ENCODE measurements at places on chromosomes 12 and 14. TPM values are rescaled to one million over a fixed set of nuclear protein-coding genes. Genes with fewer than 3 reads are reported as not detected.

TCHP gene
- 34.4 TPM for total RNA-seq

CLEC6A gene
- not detected for total RNA-seq

CLEC1B gene
- total RNA-seq, result not detected

LALBA gene
- not detected for total RNA-seq

KRT2 gene
- not detected for total RNA-seq

DNA sequence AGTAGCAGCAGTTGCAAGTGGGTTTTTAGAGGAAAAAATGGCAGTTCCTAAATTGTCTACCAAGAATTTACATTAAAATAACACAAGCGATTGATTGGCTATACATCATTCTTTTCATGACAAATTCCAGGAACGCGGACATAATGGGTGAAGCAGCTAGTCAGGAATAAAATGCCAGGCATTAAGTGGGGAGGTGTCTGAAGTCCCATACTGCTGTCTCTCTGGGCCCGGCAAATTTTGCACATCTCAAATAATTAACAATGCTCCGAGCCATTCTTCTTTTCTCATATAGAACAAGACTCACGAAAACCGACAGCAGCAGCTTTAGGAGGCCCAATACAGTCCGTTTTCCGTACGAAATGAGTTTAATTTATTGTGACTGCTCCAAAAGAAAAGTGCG lies 696 bp downstream of the RPL36AL start:
- DNase-seq, result no peak
- peak overlapping the region; percentile 97 for H3K4me3 ChIP-seq
- peaks cover 28% of the 10 kb centered on the region for H3K36me3 ChIP-seq
- H3K27me3 ChIP-seq, result no peaks in the 10 kb centered on the region
- peak overlapping the region; percentile 94 for H3K27ac ChIP-seq

GRCh38 chr14:92734618-92735017 lies 13.8 kb downstream of the LGMN start:
- H3K27ac ChIP-seq, result no peak overlapping the region
- peaks cover 7% of the 10 kb centered on the region for H3K36me3 ChIP-seq
- H3K4me3 ChIP-seq, result no peak overlapping the region
- DNase-seq, result no peak
- peaks cover 13% of the 10 kb centered on the region for H3K4me1 ChIP-seq
- H3K27me3 ChIP-seq, result peaks cover 36% of the 10 kb centered on the region

GRCh38 chr14:29536886-29537511 lies 390.6 kb downstream of the PRKD1 start:
- DNase-seq, result no peak
- no peaks in the 10 kb centered on the region for H3K4me1 ChIP-seq
- H3K27ac ChIP-seq, result no peak overlapping the region
- H3K27me3 ChIP-seq, result no peaks in the 10 kb centered on the region
- no peak overlapping the region for H3K4me3 ChIP-seq

DNA sequence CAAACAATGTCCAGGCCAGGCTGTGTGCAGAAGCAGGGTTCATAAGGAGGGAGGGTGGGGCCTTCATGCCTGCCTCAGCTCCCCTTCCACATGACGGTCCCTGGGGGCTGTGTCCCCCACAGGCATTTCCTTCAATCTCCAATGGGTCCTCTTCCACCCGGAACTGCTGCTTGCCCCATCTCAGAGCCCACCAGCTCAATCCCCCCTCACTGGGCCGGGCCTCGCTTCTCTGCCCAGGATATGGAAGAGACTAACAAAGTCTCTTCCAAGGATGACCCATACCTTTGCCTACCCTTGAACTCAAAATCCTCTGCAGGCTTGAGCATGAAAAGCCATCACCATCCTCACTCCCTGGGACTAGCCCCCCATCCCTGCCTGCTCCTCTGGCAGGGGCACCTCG lies 28.4 kb upstream of the FAM181A start:
- H3K4me1 ChIP-seq, result no peaks in the 10 kb centered on the region
- DNase-seq, result no peak
- no peak overlapping the region for H3K4me3 ChIP-seq
- H3K27me3 ChIP-seq, result peaks cover 3% of the 10 kb centered on the region
- H3K27ac ChIP-seq, result no peak overlapping the region

DNA sequence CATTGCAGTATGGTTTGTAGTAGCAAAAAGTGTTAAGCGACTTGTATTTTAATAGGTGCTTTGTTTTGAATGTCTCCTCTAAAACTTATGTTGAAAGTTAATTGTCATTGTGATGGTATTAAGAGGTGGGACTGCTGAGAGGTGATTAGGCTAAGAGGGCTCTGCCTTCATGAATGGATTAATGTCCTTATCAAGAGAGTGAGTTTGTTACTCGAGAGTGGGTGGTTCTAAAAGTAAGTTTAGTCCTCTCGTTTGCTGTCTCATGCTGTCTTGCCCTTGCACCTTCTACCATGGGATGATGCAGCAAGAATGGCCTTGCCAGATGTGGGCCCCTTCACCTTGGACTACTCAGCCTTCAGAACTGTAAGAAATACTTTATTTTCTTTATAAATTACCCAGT lies 17.4 kb downstream of the ZDHHC17 start:
- H3K4me3 ChIP-seq, result no peak overlapping the region
- H3K36me3 ChIP-seq, result peaks cover 38% of the 10 kb centered on the region
- no peak for DNase-seq
- no peak overlapping the region for H3K27ac ChIP-seq
- H3K27me3 ChIP-seq, result no peaks in the 10 kb centered on the region

DNA sequence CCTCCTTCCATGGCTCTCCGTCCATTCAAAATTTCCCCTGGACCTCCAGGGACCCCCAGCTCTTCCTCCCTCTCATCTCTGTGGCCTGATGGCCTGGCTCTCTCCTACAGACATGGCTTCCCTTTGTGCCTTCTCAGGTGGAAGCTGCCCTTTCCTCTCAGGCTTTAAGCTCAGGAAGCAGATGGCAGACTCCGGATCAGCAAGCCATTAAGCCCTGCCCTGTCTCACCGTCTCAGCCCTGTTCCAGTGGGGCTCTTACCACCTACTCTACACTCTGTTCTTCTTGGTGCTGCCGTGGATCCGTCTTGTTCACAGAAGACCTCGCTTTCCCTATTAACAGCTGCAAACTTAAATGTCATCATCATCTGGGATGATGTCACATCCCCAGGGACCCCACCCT lies 33.1 kb downstream of the NPC2 start:
- no peaks in the 10 kb centered on the region for H3K36me3 ChIP-seq
- no peak for DNase-seq
- peaks cover 11% of the 10 kb centered on the region for H3K27me3 ChIP-seq
- H3K4me3 ChIP-seq, result no peak overlapping the region
- no peak overlapping the region for H3K27ac ChIP-seq
- no peaks in the 10 kb centered on the region for H3K4me1 ChIP-seq

- H3K27ac ChIP-seq, result no peak overlapping the region
- H3K27me3 ChIP-seq, result peaks cover 31% of the 10 kb centered on the region
Observed at GRCh38 chr14:64654901-64655300, 49.3 kb upstream of the PLEKHG3 start.

- H3K36me3 ChIP-seq, result peaks cover 4% of the 10 kb centered on the region
- DNase-seq, result no peak
- H3K27ac ChIP-seq, result no peak overlapping the region
- H3K4me3 ChIP-seq, result no peak overlapping the region
- H3K27me3 ChIP-seq, result no peaks in the 10 kb centered on the region
- H3K4me1 ChIP-seq, result no peaks in the 10 kb centered on the region
Observed at GRCh38 chr12:74547249-74547648, 9.6 kb downstream of the ATXN7L3B start.

DNA sequence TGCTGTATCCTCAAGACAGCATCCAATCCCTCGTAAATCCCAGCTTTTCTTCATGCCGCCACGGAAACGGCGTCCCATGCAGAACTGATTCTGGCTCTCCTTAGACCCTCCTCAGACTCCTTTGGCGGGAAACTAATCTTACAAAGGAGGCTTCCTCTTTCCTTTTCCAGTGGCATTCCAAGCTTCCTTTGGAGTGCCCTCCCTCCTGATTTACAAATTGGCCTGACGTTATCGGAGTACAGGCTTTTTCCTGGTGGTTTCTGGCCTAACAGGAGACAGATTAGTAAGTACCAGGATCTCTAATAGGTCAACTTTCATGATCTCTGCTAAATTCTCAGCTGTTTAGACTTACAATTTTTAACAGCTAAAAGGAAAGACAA lies 1.3 kb upstream of the ZDHHC17 start:
- H3K36me3 ChIP-seq, result no peaks in the 10 kb centered on the region
- H3K27me3 ChIP-seq, result peaks cover 7% of the 10 kb centered on the region
- no peak overlapping the region for H3K27ac ChIP-seq
- peak overlapping the region; percentile 97 for H3K4me3 ChIP-seq

Measured in activated naive CD8-positive, alpha-beta T cell treated with anti-CD3 and anti-CD28 coated beads, Interleukin-2, amount 10 ng/mL, durations not matched to agents 7 days and 5 days (primary cell).